AG08395 (cell line): ENCODE measurements at places on chromosomes 6 and 20.

GRCh38 chr6:52134011-52134410 is 46.6 kb upstream of the PKHD1 start:
- no peak for DNase-seq

GRCh38 chr20:49579874-49580812 is 12.2 kb upstream of the PTGIS start:
- no peak for DNase-seq

- DNase-seq = no peak
Measured at GRCh38 chr6:160424256-160424655, 76.1 kb downstream of the SLC22A3 start.

DNA sequence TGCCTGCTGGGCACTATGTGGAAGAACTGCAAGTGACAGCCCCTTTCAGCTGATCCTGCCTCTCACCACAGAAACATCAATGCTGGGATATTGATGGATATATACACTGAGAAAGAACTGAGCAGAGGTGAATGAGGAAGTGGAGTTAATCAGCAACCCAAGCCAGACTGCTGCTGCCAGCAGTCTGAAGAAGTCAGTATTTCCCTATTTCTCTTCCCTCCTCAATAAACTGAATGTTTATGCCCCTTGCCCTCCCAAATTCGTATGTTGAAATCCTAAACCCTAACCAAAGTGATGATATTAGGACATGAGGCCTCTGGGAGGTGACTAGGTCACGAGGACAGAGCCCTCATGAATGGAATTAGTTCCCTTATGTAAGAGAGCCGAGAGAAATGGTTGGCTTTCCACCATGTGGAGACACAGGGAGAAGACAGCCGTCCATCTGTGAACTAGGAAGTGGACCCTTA is 76.3 kb downstream of the CDK19 start:
- no peak for DNase-seq

DNA sequence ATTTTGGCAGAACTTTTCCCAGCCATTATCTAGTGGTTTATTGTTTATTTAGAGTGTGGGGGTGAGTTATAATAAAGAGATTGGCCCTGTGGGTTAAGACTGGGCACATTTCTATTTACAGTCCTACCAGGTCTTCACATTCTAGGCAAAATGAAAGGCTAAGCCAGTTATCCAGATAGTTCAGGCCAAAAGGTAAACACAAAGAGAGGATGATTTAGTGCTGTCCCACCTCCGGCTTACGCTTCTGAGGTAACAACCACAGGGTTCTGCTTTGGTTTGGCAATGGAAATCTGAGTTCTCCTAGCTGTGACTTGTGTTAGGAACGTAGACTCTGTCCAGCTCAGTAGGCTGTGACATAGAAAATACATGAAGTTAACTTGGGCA is 50.3 kb upstream of the PTPRK start:
- DNase-seq = no peak

DNA sequence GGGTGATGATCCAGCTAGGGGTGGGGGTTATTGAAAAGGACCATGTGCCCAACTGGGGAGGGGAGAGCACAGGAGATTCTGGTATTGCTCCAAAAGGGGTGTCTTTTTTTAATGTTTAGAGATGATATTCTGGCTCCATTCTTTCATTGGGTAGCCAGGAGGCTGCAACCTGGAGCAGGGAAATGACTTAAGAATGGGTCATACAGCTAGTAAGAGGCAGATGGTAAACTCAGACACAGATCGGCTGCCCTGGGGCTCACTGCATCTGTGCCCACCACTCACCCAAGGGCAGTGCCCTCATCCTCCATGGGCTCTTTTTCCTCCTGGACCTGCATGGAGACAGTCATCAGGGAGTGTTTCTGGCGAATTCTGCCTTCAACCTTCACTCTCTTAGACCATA is 302.0 kb upstream of the PRDM1 start:
- DNase-seq = no peak

GRCh38 chr6:107061125-107062020 is 33.4 kb downstream of the MTRES1 start:
- DNase-seq = no peak

- no peak for DNase-seq
Measured at GRCh38 chr20:32619586-32619985, 34.5 kb upstream of the NOL4L start.

- DNase-seq = no peak
Measured at GRCh38 chr6:126113261-126113660, 126.9 kb downstream of the TRMT11 start.

- peak; percentile 57 for DNase-seq
Measured at GRCh38 chr6:54299542-54300269, 8.5 kb upstream of the TINAG start.

GRCh38 chr6:37052027-37052628 is 46.7 kb downstream of the FGD2 start:
- DNase-seq = no peak

GRCh38 chr20:44288252-44288651 is 22.8 kb downstream of the FITM2 start:
- DNase-seq = no peak

DNA sequence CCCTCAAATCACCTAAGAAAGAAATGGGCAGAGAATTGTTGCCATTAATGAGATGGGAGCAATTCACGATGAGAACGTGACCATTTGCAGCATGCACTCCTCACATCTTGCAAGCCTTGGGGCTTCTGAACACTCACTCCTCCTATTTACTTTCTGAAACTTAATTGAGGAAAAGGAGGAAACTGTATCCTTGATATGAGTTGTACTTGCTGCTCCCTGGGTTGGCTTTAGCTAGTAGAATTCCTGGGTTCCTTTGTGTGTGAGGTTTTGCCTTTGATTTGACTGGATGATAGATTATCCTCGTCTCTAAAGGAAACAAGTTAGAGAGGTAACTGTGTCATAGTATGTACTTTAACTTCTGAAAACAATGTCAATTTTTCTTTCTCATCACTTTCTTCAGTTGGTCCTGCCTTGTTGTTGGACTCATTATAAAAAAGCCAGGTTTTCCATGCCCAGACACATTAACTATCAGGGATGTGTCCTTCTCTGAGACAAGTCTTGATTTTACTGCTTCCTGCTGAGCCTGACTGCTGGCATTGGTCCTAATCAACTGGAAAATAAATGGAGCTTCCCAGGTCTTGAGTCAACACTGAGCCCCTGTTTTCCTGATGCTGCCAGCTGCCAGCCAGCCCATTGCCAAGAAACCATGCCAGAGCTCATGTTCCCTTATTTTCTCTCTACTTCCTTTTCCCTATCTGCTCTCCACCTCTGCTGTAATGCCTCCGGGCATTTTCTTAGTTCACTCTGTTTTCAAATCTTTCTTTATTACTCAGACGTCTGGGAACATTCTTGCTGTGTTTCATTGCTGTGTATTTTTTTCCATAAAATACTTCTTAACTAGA is 6.0 kb upstream of the MRAP2 start:
- peak; percentile 71 for DNase-seq

- no peak for DNase-seq
Measured at GRCh38 chr20:40422656-40423055, 266.4 kb downstream of the MAFB start.

DNA sequence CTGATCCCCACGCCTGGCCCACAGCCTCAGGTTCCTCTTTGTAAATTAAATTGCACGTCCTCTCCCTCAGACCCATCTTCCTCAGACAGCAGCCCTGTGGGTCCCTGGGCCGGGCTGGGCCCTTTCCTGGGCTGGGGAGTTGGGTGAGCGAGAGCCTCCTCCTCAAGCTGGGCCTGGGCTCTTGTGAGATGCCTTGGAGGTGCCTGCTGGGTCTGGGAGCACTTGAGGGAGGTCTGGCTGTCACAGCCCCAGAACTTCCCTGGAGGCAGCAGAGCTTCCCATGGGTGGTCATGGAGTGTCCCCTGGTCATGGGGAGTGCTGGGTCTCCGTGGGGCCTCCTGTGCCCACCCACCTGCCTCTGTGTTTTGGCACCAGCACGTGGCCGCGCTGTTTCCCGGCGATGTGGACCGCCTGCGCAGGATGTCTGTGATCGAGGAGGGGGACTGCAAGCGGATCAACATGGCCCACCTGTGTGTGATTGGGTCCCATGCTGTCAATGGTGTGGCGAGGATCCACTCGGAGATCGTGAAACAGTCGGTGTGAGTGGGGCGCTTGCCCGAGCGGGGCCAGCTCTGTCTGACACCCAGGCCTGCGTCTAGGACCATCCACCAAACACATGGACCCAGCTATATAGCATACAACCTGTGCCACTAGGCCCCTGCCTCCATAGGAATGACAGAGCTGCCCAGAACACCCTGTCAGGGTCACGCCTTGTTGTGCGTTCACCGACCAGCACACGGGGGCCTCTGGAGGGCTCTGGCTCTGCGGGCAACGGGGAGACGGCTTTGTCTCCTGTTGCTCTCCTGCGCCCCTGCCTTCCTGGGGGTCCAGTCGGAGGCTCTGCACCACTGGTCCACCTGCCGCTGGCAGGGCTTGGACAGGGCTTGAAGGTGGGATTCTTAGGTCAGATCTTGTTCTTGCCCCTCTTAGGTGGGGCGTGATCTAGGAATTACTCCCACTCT is 33.0 kb downstream of the PYGB start:
- no peak for DNase-seq

GRCh38 chr20:5827098-5827853 is 77.1 kb downstream of the SHLD1 start:
- DNase-seq = no peak

GRCh38 chr6:128172081-128172480 is 271.2 kb upstream of the THEMIS start:
- no peak for DNase-seq

DNA sequence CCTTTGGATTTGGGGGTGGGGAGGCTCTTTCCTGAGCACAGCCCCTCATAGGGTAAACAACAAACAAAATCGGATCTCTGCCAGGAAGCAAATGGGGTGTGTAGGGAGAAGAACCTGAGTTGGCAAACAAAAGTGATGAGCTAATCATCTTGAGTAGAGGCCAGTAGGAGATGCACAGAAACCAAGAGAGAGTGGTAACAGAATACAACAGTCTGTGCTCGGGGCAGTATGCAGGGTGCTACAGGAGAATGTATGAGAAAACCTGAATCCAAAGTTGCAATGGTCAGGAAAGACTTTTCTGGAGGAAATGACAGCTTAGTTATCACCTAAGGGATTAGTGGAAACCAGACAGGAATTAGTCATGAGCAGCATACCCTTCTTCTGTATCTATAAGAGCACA is 177.8 kb downstream of the CDKAL1 start:
- DNase-seq = no peak

GRCh38 chr6:39193201-39193791 is 36.0 kb downstream of the KCNK5 start:
- DNase-seq = no peak

- no peak for DNase-seq
Measured at GRCh38 chr6:107695061-107695720, 128.9 kb downstream of the SCML4 start.
